ENCODE measurements at places on chromosomes 12 and 14.

DNA sequence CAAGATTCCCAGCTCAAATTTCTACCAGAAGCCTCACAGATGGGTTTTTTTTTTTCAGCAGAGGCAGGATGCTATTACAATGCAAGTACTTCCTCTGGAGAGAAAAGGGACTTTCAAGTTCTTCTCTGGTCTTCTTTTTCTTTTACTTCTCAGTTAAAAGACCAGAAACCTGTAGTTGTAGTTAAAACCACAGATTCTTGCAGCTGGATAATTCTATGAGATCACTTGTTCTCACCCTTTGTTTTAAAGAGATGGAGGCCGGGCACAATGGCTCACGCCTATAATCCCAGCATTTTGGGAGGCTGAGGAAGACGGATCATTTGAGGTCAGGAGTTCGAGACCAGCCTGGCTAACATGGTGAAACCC is 47.6 kb upstream of the OVCH1 start:
- no peak for DNase-seq

- DNase-seq, result no peak
These were observed 100.5 kb downstream of the ALG10B start for GRCh38 chr12:38417101-38417500.

GRCh38 chr14:20578325-20578724 is 9.5 kb downstream of the RNASE11 start:
- DNase-seq, result no peak

GRCh38 chr12:77606348-77606747 is 224.3 kb upstream of the NAV3 start:
- DNase-seq, result no peak

DNA sequence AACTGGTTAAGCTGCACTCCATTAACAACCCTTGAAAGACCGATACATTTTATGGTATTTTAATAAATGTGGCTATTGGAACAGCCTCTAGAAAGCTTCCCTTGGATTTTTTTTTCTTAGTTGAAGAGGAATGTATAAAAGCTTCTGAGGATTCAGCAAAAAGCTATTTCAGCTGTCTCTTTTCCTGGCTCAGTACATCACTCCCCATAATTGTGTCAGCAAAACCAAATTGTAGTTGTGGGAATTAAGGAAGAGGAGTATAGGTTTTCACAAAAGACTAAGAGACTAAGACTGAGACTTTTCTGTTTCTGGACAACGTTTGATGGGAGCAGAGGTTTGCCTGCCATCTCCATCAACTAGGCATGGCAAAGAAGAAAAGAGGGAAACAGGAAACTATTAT is 106.5 kb downstream of the C12orf50 start:
- no peak for DNase-seq

DNA sequence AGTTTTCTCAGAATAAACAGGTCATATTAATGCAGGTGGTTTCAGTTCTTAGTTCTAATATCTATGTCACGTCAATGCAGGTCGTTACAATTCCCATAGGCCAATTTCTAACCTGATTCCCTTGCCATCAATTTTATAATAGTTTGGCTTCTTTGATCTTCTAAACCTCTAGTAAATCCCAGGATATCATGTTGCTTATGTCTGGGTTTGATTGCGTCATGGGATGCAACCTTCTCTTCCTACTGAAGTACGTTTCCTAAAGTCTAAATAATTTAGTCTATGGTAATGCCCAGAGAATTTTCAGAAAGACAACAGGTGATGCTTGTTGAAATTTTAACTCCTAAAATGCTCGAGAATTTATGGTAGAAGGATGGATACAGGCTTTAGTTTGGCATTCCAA is 19.2 kb downstream of the TAS2R7 start:
- no peak for DNase-seq

- no peak for DNase-seq
These were observed 1.2 kb upstream of the CLEC7A start for GRCh38 chr12:10131111-10131690.

GRCh38 chr14:90342327-90342726 is 10.6 kb upstream of the NRDE2 start:
- DNase-seq, result no peak

GRCh38 chr14:72594099-72594901 is 299.6 kb downstream of the DPF3 start:
- no peak for DNase-seq

GRCh38 chr12:61880186-61880585 is 380.0 kb upstream of the USP15 start:
- DNase-seq, result no peak

GRCh38 chr14:103221781-103222358 is 98.6 kb downstream of the TNFAIP2 start:
- DNase-seq, result no peak

- DNase-seq, result no peak
These were observed 1205.3 kb downstream of the GALC start for GRCh38 chr14:86787717-86788116.

- DNase-seq, result no peak
These were observed 1032.2 kb upstream of the SEL1L start for GRCh38 chr14:82565825-82566224.

GRCh38 chr12:47034661-47035060 is 44.8 kb upstream of the PCED1B start:
- no peak for DNase-seq

DNA sequence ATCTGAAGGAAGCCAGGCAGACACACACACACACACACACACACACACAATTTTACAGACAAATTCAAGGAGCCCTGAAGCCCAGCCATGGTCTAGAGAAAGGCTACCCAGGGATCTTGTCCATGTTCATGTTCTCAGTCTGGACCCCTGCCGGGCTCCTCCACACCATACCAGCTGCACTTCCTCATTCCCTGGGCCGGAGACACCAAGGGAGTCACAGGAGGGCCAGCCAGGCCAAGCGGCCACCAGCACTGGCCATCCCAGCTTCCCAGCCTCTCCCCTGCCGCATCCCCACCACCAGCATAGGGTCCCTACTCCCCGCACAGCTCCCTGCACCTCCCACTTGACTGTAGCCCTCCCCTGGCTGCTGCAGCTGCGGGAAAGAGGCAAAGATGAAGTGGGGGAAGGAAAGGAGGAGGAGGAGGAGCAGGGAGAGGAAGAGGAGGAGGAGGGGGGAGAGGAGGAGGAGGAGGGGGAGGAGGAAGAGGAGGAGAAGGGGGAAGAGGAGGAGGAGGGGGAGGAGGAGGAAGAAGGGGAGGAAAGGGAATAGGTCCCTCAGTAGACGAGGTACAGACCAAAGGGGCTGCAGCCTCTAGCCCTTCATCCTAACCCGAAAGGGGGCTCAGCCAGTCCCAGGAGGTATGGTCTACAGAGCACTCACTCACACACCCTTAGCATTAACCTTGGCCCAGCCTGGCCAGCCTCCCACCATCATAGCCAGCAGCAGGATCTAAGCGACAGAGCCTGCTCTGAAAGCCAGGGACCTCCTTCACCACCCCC is 293.2 kb downstream of the DPF3 start:
- DNase-seq, result no peak

- no peak for DNase-seq
These were observed 31.4 kb downstream of the SSPN start for GRCh38 chr12:26226629-26227360.

DNA sequence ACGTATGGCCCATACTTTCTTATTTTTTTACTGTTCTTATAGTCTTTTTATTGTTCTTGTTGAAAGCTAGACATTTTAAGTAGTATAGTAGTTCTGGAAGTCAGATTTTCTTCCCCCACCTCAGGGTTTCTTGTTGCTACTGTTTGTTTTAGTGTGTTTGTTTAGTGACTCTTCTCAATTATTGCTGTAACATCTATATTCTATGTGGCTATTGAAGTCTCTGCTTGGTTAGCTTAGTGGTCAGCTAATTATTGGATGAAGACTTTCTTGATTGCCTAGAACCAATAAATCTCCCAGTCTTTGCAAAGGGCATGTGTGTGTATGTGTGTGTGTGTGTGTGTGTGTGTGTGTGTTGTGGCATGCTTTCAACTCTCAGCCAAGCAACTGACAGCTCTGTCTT is 34.3 kb upstream of the UNC79 start:
- DNase-seq, result no peak

DNA sequence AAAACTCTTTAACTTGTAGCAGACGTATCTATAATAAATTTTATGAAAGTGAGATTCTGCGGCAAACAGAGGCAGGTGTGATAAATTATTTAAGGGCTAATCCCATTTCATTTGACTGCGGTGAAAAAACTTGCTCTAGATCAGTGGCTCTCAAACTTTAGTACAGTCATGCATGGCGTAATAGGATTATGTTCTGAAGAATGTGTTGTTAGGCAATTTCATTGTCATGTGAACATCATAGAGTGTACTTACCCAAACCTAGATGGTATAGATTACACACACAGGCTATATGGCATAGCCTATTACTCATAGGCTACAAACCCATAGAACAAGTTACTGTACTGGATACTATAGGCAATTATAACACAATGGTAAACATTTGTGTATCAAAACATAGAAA is 83.7 kb downstream of the HEATR5A start:
- no peak for DNase-seq

- peak; percentile 12 for DNase-seq
These were observed 231.8 kb downstream of the CRADD start for GRCh38 chr12:93908846-93909567.

DNA sequence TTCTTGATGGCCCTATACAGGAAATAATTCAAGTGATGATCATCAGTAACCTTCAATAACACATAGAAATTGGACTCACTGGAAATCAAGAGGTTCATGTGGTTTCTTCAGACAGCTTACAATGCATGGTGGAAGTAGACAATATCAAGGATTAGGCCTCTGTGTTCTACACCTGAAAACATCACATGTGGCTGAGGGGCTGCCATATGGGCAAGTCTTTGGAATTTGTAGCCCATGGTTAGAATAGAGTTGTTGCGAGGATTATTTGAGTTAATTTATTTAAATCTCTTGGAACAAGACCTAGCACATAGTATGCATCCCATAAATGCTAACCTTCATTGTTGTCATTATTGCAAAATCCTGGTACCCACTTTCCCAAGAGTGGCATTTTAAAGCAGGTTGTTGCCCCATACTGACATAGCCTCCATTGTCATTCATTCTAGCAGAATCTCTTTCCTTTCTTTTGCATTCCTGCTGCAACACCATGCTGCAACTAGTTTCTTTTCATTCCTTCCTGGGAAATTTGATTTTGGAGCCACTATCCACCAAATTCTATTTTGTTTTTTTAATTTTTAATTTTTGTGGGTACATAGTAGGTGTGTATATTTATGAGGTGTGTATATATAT is 352.7 kb upstream of the NAV3 start:
- DNase-seq, result no peak

- peak; percentile 69 for DNase-seq
These were observed 37.0 kb downstream of the RASAL1 start for GRCh38 chr12:113098441-113099028.

DNA sequence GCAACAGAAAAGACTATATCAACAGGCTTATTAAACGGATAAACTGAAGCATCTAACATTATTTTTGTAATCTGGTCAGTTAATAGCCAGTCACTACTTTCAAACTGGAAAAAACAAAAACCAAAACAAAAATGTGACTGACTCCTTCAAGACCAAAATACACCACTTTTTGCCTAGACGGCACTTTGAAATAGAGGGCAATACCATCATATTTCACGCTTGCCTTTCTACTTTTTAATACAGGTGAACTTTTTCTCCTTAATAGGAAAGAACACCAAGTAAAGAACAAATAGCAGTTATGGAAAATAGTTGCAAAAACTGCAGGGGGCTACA is 550 bp upstream of the NUP107 start:
- DNase-seq, result no peak

DNA sequence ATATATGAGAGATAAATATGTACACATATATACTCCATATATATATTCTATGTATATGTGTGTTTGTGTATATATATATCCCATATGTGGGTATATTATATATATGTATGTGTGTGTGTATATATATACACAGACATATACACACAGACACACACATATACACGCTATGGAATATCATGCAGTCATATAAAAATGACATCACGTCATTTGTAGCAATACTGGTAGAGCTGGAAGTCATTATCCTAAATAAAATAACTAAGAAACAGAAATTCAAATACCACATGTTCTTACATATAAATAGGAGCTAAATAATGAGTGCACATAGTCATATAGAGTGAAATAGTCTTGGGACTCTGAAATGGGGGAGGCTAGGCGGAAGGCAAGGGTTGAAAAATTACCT is 1000.2 kb downstream of the LRFN5 start:
- DNase-seq, result no peak

- DNase-seq, result no peak
These were observed 13.2 kb upstream of the CDH24 start for GRCh38 chr14:23070262-23071129.

GRCh38 chr12:113875691-113876090 is 90.4 kb downstream of the RBM19 start:
- DNase-seq, result no peak

DNA sequence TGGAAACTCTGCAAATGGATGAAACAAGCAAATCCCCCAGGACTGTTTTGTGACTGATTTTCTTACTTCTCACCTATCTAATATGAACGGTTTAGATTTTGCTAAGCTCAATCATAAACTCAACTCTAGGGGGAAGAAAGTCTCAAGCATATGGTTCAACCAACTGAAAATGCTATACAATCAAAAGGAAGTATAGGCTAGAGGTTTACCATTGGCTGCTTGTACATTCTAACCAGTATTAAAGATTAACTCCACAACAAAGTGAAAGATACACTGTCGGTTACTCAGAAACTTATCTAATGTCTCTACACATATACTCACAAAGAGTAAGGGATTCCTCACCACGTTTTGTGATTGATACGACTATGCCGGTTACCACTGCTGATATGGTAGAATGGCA is 281.8 kb upstream of the SOX5 start:
- no peak for DNase-seq

GRCh38 chr14:104856869-104857860 is 7.9 kb upstream of the CEP170B start:
- no peak for DNase-seq

- no peak for DNase-seq
These were observed 109.1 kb upstream of the PLXNC1 start for GRCh38 chr12:94039199-94039840.

DNA sequence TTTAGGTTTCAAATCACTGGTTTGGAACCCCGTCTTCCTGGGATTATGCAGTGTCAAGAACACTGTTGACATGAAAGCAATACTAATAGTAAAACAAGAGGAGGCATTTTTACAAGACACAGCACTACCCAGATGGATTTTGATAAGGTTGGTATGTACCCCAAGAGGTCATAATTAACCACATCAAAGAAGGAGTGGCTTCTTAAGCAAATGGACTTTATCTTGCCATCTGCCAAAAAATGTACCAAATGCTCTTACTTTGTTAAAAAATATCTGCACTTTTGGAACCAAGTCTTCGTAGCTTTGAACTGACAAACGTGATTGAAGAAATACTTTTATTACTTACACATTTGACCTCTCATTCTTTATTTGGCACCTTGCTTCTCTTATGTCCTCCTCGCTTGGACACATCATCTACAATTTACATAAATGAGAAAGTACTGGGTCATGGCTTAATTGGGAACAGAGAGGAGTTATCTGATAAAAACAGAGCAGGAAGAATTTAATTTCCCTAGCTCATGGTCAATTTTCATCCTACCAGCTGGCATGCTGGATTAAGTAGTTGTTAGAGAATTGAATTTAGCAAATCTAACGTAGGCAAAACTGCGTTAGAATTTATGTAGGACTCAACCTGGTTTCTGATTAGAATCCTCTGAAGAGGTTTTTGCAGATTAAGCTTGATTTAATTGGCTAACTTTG is 54.5 kb upstream of the PRICKLE1 start:
- DNase-seq, result no peak

- DNase-seq, result no peak
These were observed 15.2 kb downstream of the JAG2 start for GRCh38 chr14:105153331-105153731.

All from NCI-H1092 (cell line).